ENCODE measurements at places on chromosomes 4 and X.

- no peak for DNase-seq
These were observed 111.0 kb downstream of the MID1 start for GRCh38 chrX:10509397-10509796.

GRCh38 chr4:173398220-173398619 is 696 bp downstream of the SCRG1 start:
- no peak for DNase-seq

DNA sequence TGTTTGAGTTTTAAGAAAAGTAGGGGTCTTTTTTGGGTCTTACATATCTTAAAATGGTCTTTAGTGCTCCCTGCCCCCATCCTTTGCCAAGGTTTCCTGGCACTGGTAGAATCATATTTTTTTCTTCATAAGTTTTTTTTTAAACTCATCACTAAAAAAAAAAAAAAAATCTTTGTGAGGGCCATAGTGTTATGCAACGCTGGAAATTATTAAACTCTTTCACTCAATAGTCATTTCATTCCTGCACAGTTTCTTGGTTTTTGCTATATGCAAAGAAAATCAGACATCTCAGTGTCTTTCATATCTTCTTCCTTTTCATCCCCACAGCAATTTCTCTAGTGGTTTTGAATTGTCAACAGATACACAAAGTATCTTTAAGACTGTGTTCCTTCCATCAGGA is 95.6 kb downstream of the TMA16 start:
- DNase-seq, result no peak

DNA sequence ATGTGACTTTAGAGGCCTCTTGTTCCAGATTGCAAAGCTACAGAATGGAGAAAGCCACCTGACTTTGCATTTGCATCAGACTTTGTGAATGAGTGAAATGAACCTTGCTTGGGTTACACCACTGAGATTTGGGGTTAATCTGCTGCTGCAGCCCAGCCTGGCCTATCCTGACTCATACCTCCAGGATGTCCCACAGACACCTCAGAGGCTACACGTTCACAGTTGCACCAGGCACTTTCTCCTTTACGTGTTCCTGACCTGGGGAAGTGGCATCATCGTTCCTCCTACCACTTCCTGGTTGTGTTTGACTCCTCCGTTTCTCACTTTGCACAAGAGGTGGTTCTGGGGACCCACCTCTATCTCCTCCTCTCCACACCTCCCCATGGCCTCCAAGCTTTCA is 9.2 kb upstream of the SORCS2 start:
- no peak for DNase-seq

- no peak for DNase-seq
These were observed 121.2 kb upstream of the TET2 start for GRCh38 chr4:105025263-105026017.

- no peak for DNase-seq
These were observed 12.1 kb upstream of the TAPT1 start for GRCh38 chr4:16238327-16238726.

DNA sequence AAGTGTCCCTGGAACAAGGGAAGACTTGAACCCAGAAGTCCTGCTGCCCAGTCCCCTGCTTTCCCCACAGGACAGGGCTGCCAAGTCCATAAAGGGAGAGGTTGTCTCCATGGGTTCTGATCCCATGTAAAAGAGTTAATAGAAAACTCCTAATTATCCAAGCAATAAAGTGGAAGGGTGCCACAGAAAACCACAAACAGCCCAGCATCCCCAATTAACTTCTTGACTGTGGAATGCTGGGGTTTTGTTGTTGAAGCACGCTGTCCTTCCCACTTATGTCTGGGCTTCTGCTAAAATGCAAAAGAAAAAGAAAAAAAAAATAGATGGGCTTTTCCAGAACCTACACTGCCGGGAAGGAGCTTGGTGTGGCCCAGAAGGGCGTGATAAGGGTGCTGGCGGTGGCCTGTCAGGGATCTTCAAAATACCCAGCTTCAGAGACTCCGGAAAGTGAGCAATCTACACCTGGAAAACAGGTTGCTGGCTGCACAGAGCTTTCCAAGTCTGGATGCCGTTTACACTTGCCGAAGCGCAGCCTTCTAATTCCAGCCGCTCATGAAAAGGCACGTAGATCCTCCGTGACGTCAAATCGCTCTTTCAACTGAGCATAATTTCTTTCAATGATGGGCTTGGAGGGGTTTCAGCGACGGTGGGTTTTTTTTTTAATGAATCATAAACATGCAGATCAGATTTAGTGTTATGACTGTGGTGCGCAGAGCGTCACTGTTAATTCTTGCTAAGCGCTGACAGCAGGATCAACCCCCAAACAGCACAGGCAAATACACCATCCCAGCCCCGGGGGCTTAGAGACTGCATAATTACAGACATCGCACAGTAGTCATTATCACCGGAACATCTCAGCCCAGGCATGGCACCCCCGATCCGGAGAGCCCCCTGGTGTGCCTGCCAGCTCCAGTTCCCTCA is 197.6 kb downstream of the BCOR start:
- DNase-seq, result no peak

DNA sequence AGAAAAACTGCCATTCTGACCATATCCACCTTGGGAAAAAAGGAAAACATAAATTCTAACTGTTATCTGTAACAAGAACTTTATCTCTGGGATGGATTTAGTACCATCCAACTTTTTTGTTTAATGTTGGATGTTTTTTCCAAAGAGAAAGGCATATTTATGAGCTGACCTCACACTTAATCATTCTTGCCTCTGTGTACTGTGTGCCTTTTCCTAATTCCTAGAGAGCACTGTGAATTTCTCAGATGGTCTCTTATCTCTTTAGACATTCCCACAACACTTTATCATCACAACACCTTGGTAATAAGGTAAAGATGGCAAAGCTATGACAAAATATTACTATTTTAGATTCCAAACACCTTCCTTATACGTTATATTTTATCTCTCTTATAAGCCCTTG is 126.2 kb downstream of the COL4A6 start:
- no peak for DNase-seq

DNA sequence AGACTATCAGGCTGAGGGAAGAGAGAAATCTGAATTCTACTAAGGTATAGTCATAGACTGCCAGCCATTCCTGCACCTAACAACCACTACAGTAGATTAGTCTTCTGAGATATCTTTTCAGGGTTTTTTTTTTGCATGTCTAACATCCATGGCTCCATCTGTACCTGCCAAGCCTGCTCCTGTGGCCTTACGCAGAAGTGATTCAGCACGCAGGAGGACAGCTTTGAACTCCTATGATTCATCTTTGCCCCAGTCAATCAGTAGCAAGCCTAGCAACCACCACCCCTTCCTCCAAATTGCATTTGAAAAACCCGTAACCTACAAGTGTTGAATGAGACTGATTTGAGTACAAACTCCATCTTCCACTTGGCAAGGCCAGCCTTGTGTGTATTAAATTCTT is 520.7 kb upstream of the HS3ST1 start:
- DNase-seq, result no peak

DNA sequence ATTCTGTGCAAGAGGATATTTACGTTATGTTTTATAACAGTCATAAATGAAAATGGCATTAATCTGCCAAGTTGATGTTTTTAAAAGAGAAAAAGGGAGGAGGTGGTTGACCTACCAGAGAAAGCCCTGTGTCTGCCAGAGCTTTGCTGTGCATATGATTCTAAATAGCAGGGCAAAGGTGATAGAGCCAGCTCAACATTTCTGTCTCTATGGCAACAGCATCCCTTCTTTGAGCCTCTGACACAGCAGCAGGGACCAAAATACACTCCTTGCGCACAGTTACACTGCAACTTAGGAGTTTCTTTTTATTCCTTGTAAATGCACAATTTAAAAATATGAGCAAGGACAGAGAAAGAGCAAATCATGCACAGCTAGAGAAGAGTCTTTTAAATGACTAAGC is 133.3 kb upstream of the RAI2 start:
- no peak for DNase-seq

DNA sequence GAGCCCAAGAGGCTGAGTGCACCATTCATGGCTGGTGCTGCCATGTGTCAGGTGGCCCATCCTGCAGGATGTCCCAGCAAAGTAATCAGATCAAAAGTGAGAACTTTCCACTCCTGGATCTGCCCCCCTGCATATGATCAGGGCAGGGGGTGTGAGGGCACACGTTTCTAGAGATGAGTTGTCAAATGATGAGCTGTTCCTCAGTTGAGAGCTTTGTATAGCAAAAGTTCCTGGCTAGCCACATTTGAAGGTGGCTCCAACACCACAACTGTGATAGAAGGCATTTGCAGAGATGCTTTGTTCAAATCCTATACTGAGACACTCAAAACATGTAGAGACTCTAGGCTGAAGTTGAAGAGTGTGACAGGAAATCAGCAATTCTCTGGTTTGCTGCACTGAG is 501.8 kb downstream of the BCOR start:
- no peak for DNase-seq

GRCh38 chrX:153974003-153974725 is 1.6 kb downstream of the TMEM187 start:
- no peak for DNase-seq

GRCh38 chr4:79059631-79060399 is 120.6 kb upstream of the PAQR3 start:
- no peak for DNase-seq

DNA sequence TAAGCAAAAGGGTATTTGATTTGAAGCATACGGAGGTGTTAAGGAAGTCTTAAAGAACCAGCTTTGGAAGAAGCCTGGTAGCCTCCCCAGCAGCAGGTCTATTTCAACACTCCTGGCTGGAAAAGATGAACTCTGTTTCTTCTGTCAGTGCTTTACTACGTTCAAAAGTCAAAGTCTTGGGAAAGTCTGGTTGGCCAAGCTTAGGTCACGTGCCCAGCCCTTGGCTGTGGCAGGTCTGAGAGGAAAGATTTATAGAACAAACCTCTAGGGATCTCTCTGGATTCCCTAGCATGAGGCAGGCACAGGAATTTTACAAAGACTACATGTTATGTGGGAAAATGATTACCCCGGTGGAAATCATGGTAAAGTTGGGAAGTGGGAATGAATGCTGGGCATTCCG is 8.6 kb upstream of the ARHGAP10 start:
- peak; percentile 21 for DNase-seq

DNA sequence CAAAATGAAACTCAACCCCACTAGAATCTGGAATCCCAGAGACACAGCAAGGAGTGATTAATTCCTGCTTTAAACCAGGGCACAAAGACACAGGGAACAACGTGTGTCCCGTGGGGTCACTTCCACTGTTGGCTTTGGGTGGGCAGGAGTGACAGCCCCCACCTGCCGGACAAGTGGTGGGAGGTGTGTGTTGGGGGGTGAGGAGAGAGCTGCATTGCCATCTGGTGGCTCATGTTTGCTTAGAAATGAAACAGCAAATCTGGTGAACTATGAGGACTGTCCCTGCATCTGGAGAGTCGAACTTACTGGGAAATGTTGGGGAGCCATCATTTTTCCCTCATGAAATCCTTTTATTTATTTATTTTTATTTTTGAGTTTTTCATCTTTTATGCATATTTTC is 75.9 kb upstream of the AFAP1 start:
- DNase-seq, result peak; percentile 68

DNA sequence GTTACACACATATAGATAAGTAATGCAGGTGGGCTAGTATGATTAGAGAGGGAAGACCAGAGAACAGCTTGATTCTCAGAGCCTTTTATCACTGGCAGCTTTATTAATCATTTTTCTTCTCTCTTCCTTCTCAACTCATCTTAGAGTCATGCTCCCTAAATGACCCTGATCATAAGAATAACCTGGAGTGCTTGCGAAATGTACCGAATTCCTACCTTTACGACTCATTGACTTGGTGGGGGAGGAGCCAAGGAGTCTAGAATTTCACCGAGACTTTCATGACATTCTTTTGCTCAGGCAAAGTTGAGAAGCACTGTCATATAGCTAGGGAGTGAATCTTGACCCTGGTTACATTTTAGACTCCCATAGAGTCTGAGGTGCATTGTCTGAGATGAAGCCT is 298.9 kb upstream of the PUDP start:
- DNase-seq, result no peak

- no peak for DNase-seq
These were observed 26.8 kb downstream of the MAN2B2 start for GRCh38 chr4:6601661-6602250.

DNA sequence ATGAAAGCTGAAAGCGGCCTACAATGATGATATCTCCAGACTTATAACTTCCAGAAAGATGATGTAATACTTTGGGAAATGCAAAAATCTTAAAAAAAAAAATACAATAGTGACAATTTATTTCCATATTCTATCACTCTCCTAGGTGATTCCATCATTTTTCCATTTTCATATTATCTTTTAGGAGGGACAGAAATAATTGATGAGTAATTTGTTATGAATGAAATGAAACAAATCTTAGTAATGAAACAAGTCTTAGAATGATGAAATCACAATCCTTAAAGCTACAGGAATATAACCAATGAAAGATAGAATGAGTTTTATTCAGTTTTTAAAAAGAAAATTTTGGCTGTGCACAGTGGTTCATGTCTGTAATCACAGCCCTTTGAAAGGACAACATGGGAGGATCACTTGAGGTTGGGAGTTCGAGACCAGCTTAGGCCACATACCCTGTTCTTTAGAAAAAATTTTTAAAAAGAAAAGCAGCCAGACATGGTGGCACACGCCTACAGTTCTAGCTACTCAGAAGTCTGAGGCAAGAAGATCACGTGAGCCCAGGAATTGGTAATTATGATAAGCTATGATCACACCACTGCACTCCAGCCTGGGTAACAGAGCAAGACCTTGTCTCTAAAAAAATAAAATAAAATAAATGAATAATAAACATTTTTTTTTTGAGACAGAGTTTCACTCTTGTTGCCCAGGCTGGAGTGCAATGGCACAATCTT is 21.7 kb downstream of the CLOCK start:
- DNase-seq, result peak; percentile 21

DNA sequence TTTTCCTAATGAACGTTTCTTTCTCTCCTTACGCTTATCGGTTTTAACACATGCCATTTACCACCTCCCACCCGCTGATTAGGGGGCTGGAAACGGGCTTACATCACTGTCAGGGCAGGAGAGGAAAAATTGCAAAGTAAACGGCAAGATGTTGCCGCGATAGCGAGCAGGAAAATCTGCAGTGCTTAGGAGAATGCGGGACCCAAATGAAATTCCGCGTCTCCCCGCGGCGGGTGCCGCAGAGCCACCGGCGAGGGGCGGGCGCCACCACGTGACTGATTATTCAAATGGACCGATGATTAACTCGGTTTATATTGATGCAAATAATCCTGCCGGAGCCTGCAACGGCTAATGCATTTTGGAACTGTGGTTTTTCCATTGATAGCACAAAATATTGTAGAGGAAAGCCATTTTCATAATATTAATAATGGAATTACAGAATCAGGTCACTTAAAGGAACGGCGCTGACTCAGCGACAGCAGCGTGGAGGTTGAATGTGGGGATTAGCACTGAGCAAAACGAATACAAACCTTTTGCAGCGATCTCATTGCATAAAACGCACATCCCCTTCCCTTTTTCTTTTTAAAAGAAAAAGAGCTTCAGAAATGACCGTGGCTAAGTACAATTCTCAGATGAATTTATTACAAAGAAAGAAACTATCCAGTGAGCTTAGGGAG is 224.2 kb downstream of the STIM2 start:
- peak; percentile 34 for DNase-seq

DNA sequence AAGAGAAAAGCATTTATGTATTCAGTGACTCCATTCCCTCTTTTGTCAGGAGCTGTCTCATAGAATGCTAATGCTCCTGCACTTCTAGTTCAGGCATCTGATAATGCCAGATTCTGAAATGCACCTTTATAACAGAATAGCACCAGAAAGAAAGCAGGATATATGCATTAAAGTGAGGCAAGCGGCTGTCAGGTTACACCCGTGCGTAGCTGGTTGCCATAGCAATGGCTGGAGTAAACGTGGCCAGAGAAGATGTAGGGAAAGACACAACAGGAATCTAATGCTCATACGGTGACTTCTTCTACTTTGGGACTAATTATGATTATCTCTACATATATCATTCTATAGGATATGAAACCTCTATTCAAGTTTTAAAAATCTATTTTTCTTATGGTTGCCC is 5.9 kb downstream of the EMCN start:
- no peak for DNase-seq

All from AG20443 (cell line).